ENCODE measurements at places on chromosomes 2 and 18. TPM values are rescaled to one million over a fixed set of nuclear protein-coding genes. Genes with fewer than 3 reads are reported as not detected.

Gene C2orf74
- total RNA-seq, result 2.8 TPM

Gene IL1RN
- total RNA-seq, result 17.7 TPM

- no peak for DNase-seq
Observed at GRCh38 chr18:9173770-9174233, 37.2 kb downstream of the ANKRD12 start.

Gene RASGRP3
- 1.9 TPM for total RNA-seq

GRCh38 chr2:144166743-144167142 lies 353.2 kb downstream of the ZEB2 start:
- no peak for DNase-seq

GRCh38 chr2:240579771-240580614 lies 6.5 kb upstream of the CAPN10 start:
- peak; percentile 91 for DNase-seq

- DNase-seq, result no peak
Observed at GRCh38 chr2:50613161-50613560, 418.8 kb downstream of the NRXN1 start.

- DNase-seq, result no peak
Observed at GRCh38 chr2:197215748-197216360, 94.7 kb downstream of the ANKRD44 start.

Gene TTR
- not detected for total RNA-seq

Gene FAM117B
- total RNA-seq, result 37.1 TPM

DNA sequence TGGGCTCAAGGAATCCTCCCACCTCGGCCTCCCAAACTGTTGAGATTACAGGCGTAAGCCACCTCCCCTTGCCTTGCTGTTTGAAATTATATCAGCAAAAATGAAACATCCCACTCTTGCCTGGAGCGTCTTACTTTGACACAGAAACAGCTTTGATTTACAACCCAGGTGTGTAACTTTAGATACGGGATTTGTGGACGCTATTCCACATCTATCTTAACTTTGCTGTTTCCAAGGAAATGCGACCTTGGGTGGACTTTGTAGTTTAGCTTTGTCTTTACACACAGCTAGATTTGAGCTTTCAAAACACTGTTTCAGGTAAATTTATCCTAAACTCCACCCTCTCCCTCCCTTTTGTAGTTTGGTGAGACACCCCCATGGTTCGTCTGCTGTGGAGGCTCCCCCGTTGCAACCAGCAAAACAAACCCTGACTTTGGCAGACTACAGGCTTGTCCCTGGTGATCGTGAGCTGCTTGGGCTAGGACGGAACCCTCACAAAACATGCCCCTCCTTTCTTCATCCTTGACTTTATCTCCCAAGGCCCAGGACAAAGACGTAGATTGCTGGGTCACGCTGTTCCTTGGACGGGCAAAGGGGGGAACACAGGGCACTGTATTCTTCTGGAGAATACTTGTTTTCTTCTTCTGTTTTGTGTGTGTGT lies 5.5 kb upstream of the MSH6 start:
- no peak for DNase-seq

- no peak for DNase-seq
Observed at GRCh38 chr2:201852462-201852861, 46.1 kb downstream of the CDK15 start.

All from Peyer's patch (tissue), 4 donors.